ENCODE measurements at places on chromosomes 2 and 18.

DNA sequence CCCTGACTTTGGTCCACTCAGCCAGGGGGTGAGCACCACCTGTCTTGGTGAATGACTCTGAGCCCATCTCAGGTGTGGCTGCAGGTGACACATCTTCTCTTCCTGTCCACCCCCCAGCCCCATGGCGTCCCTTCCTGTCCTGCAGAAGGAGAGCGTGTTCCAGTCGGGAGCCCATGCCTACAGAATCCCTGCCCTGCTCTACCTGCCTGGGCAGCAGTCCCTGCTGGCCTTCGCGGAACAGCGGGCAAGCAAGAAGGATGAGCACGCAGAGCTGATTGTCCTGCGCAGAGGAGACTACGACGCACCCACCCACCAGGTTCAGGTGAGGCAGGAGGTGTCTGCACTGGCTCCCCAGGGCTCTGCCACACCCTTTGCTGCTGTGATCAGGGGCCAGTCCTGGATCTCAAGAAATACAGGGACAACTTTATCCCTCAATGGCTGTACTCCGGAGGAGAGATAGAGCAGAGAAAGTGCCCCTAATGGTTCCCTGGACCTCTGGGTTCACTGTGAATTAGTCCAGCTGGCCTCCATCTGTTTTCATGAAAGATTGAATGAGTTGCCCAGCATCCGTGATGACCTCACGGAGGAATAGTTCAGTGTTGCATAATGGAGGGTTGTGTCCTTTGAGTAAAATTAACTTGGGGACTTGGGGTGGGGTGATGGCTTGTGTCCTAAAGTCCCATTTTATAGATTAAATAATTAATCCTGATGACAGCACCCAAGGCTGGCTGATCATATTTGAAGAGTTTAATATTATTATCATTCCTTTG is at the start of gene NEU2:
NEU2 (plus strand) TSS at position 122 of the 770 bp plus-strand sequence; CDS start at position 122, 0 bp downstream.
- no peak for DNase-seq

DNA sequence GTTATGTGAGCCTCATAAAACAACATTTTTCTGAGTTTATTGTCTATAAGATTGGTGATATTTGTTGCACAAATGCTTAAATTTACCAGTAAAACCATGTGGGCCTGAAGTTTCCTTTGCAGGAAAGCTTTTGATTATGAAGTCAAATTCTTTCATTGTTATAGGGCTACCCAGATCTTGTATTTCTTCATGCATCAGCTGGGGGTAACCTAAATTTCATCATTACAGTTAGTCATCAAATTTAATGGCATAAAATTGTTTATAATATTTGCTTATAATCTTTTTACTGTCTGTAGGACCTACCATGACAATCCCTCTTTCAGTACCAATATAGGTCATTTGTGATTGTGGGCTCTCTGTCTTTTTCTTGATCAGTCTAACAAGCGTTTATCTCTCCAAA is 47.8 kb downstream of the SMAD2 start:
- no peak for DNase-seq

- no peak for DNase-seq
Measured at GRCh38 chr18:3872641-3873040, 422.7 kb downstream of the TGIF1 start.

GRCh38 chr2:149585166-149585885 is 2.2 kb downstream of the MMADHC start:
- no peak for DNase-seq

DNA sequence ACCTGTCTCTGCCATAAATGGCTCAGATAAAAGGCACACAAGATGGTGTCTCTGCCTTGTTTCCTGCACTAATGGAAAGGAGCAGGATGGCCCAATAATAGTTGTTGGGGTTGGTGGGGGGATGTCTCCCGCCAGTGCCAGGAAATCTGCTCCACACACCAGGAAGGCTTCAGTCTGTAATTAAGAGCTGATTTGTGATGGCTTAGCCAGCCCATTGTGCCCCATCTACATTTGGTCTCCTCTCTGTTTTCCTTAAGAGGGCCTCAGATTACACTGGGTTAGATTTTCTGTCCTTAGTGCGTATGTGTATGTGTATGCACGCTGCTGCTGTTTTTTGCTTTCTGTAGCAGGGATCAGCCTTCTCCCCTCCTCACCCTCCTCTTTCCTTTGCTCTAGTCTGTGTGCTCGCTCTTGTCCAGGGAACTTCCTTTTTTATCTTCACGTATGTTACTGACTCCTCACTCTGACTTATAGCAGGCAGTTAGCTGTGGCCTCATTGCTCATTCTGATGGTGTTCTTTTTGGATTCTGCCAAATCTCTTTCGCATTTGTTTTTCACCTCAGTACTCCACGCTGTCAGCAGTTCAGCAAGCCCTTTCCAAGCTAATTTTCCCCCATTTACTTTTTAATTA is 33.4 kb upstream of the MGAT5 start:
- DNase-seq, result no peak

DNA sequence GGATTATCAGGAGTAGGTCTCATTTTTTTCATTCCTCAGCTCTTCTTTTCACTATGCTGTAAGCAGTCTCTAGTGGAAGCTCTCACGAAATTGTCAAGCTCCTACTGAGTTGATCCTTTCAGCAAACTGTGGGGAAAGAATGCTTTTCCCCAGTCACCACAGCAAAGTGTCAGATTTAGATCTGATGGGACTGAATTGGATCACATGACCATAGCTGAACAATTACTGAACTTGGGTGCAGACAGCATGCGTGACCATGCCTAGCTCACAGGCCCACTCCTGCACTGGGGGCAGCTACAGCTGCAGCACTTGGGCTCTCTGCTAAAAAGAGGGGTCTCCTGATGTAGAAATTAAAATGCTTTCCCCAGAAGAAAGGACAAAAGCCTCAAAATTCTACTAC is 3.1 kb downstream of the ARHGAP15 start:
- no peak for DNase-seq

GRCh38 chr18:75066021-75066880 is 142.7 kb downstream of the PTGR3 start:
- DNase-seq, result no peak

DNA sequence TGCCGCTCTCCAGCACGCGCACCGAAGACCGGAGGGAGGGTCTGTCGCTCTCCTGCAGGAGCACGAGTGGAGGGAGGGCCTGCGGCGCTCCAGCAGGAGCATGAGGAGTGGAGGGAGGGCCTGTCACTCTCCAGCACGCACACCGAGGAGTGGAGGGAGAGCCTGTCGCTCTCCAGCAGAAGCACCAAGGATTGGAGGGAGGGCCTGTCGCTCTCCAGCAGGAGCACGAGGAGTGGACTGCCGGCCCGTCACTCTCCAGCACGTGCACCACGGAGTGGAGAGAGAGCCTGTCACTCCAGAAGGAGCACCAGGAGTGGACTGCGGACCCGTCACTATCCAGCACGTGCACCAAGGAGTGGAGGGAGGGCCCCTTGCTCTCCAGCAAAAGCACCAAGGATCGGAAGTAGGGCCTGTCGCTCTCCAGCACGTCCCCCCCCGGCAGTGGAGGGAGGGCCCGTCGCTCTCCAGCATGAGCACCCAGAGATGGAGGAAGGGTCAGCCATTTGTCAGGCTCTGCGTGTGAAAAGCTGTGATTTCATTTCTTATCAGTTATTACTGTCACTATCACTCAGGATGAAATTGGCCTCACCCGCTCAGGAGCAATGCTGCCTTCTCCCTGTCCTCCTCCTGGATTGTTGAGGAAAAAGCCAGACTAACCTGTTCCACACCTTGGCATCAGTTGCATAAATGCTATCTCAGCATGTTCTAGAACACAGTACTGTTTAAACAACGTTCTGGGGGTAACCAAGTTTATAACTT is 35.9 kb downstream of the ADI1 start:
- DNase-seq, result no peak

- no peak for DNase-seq
Measured at GRCh38 chr2:234278556-234279255, 218.2 kb downstream of the ARL4C start.

All from stimulated activated CD4-positive, alpha-beta T cell treated with anti-CD3 and anti-CD28 coated beads, Interleukin-15, amount 100 ng/mL, for 48 hours (primary cell).